ENCODE measurements at places on chromosomes 16 and 17.
A peak's percentile ranks its signal among the peaks of the same experiment; 100 is the strongest.

DNA sequence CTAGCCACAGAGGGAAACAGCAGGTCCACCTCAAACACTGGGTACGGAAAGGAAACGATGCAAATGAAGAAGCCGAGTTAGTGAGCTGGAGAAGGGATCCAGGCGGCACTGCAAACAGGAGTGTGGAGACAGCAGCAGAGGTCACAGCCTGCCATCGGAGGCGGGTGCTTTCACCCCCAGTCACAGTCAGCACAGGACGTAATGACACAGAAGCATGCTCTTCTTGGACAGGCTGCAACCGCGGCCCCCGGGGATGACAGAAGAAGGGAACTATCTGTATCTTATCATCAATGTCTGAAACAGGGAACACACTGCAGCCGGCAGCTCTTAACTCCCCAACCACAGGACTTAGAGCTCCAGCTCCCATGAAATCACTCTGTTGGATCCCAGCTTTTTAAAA is 16.1 kb upstream of the SLC38A8 start:
- no peak for DNase-seq

GRCh38 chr16:21302898-21303528 is 24.9 kb upstream of the CRYM start:
- DNase-seq: peak; percentile 53

DNA sequence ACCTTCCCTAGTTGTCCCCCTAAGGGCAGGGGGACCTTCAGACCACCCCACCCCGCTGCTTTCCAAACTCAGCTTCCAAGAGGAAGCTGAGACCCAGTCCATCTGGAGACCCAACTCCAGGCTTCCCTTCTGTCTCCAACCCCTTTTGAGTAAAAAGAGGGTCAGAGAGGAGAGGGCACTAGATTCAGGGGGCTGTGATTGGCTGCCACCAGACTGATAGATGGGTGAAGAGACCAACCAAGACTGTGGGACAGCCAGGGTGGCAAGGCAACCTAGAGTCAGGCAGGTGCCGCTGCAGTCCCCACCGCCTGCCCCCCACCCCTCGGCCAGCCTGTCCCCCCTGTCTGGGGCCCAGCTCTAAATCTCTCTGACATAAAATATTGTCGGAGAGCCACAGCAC is 92.5 kb downstream of the SDK2 start:
- DNase-seq: no peak

GRCh38 chr17:19747159-19747719 is 859 bp downstream of the ALDH3A1 start:
- DNase-seq: no peak

DNA sequence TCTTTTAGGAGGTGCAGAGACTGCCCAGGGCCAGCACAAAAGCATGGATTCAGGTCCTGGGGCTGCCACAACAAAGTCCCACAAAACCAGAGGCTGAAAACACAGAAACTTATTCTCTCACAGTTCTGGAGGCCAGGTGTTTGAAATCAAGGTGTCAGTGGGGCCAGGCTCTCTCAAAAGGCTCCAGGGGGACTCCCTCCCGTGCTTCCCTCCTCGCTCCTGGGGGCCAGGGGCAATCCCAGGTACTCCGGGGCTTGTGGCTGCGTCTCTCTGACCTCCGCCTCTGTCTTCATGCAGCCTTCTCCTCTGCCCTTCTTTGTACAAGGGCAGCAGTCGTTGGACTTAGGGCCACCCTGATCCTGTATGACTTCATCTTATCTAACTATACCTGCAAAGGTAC is 8.3 kb upstream of the RBFOX3 start:
- DNase-seq: no peak

GRCh38 chr17:4261452-4261851 is 2.3 kb downstream of the ANKFY1 start:
- no peak for DNase-seq

DNA sequence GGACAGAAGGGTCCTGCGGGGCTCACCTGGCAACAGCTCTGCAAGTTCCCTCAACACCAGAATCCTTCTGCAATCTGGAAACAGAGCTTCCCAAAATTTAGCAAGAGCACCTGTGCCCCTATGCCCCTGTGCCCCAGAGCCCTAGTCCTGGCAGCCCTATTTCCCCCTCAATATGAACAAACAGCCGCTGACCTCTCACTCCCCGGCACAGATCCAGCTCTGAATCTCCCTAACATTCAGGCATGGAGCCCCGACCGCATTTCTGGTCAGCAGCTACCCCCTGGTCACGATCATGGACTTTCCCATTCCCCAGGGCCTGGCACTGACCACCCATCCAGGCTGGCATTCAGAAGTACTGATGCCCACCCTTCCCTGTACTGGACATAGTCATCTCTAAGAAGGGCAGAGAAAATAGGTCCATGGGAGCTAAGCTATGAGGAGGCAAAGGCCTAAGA is 110.8 kb upstream of the SMURF2 start:
- no peak for DNase-seq

DNA sequence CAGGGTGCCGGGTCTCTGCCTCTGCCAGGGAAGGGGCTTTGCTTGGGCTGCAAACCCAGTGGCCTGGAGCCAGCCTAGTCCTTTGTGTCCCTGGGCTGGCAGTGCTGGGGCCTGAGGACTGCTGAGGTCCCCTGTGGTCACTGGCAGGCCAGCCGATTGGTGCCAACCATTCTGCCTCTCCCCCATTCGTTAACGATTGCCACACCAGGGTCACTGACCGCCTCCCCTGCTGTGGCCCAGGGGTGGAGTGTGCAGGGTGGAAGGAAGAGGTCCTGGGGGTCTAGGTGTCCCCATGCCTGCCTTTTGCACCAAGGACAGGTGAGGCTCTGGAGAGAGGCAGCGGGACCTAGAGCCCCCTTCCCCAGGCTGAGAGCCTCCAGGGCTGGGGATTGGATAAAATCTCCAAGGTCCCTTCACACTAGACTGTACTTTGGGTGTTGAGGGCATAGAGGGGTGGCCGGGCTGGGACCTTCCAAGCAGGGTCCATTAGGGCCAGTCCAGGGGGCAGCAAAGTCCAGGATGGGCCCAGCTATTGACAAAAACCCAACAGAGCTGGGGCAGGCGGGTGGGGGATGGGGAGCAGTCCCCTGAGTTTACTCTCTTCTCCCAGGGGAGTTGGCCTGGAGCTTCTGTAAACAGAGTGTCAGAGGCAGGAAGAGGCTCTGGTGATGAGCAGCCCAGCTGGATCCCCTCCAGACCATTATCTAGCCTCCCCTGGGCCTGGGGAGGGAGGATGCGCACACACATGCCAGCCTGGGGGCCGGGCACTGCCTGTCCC is 1.1 kb downstream of the VASN start:
- no peak for DNase-seq

DNA sequence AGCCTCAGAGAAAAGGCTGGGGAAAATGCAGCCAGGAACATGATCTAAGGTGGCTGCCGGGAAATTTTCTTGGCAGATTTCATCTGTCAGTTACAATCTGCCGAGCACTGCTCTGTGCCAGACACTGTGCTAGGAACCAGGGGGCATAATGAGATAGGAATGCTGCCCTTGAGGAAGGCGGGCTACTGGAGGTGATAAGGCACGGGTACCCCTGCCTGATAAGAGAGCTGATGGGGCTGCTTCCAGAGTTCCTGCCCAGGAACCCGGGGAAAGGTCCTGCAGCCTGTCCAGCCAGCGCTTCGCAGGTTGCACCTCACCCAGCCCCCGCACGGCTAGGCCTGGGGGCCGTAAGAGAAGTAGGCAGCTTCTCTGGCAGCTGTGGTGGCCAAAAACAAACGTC is 3.1 kb downstream of the SCNN1G start:
- no peak for DNase-seq

- DNase-seq: peak; percentile 47
Measured at GRCh38 chr17:73317513-73318426, 6.0 kb upstream of the CDC42EP4 start.

DNA sequence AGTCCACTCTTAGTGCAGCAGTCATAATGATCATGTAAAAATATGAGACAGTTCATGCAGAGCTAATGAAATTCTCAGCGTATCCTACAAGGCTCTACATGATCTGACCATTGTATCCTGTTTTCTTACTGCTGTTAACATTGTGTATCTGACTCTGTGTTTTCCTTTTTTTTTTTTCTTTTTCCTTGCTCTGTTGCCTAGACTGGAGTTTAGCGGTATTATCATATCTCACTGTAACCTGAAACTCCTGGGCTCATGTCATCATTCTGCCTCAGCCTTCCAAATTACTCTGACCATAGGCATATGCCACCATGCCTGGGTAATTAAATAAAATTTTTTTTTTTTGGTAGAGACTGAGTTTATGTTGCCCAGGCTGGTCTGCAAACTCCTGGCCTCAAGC is 12.1 kb downstream of the DUS2 start:
- DNase-seq: no peak

- no peak for DNase-seq
Measured at GRCh38 chr16:49084628-49085390, 196.8 kb downstream of the CBLN1 start.

GRCh38 chr17:55037828-55038227 is 69.3 kb downstream of the STXBP4 start:
- DNase-seq: no peak

GRCh38 chr17:55495239-55495638 is 16.0 kb downstream of the SMIM36 start:
- no peak for DNase-seq

DNA sequence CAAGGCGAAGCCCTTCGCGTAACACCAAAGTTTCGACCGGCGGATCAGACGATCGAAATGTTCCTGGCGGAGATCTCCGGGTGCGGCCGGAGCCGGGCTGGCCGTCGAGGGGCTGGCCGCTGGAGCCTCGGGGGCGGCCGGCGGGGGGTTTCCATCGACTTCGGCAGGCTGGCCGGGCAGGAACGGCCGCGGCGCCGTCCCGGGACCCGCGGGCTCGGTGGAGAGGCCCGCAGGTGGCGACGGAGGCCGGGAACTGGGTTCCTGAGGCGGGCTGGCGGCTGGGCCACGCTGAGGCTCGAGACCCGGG is 1.1 kb downstream of the EPOP start:
- DNase-seq: no peak

DNA sequence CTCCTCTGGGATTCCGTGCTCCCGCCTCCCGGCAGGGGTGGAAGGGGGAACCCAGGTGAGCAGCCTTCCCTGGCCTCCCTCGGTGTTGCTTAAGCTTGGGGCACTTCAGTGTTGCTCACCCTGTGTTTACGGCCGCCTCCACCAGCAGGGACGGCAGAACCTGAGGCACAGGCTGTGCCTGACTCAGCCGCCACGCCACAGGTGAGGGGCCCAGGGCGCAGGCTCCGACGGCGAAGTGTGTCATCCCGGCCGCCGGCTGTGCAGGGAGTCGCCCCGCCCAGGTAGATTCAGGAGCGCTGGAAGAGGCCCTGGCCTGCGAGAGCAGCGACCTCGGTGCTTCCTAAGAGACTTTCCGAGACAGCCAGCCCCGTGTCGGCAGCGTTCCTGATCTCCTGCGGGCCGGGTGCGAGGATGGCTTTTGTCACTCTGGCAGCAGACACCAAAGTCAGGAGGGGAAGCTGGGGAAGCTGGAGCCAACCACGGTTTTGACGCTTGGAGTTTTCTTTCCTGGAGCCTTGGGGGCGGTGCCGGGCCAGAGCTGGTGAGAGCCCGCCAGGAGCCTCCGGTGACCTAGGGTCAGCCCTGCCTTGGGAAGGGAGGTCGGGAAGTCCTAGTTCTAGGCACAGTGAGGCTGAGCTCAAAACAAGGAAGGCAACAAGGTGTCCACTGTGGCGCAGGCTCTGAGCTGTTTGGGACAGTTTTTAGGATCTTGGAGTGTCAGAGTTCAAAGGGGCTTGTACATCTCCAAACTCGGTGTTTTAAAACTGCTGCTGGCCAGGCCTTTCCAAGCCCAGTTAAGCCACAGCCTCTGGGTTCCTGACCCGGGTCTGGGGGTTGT is 2.1 kb downstream of the GSE1 start:
- no peak for DNase-seq

DNA sequence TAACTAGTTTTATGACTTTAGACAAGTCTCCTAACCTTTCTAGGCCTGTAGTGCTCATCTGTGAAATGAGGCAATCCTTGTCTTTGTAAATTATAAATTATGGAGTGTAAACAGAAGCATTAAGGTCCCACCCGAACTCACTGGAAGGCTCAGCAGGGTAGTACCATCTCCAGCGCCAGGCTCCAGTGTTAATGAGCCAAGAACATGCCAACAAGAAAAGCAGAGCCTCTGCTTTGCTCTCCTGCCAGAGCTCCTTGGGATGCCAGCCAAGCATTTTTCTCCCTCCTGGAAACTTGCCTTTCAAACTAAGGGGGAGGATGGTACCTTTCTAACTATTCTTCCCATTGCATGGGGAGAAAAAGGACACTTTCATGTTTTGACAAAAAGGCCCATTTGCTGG is 14.9 kb downstream of the LIMD2 start:
- no peak for DNase-seq

GRCh38 chr17:65393514-65393913 is 167.9 kb downstream of the AXIN2 start:
- no peak for DNase-seq

DNA sequence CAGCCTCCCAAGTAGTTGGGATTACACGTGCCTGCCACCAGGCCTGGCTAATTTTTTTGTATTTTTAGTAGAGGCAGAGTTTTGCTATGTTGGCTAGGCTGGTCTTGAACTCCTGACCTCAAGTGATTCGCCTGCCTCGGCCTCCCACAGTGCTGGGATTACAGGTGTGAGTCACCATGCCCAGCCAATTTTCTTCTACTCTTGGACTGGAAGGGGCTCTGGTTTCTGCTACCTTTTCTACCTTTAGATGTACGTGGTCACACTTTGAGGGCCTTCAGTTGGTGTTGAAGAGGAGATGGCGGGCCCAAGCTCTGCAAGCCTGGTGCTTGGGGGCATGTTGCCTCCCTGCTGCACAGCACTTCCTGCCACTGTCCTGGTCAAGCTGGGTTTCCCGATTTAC is 173.6 kb downstream of the PRKCA start:
- no peak for DNase-seq

DNA sequence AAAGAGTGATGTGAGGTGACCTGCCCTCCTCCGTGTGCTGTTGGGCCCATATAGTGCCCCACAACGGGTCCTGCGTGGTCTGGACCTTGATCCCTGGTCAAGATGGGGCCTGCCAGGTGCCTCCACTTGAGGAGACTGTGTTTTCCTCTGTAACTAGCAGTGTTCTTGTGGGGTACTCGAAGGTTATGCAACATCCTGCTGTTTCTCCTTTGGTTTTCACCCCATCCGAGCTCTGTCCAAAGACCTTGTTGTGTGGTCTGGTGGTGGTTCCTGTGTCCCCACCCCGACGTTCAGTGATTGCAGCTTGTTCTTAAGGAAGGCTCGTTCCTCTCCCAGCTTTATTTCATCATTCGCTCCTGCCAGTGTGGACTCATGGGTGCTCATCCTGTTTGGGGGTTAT is 38.7 kb upstream of the ZNF750 start:
- no peak for DNase-seq

DNA sequence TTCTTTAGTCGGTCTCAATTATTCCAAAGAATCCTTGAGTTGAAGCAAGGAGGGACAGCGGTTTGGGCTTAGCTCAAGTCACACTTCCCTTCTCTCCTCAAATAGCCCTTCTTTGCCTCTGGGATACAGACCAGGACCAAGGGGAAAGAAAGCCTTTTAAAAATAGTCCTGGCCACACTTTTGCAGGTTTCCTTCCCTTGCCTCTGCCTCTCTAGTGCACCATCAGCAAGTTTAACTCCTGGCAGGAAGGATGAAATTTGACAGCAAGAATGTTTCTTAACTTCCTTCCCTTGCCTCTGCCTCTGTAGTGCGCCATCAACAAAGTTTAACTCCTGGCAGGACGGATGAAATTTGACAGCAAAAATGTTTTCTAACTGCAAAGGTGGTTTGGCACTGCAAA is 7.2 kb upstream of the G6PC1 start:
- no peak for DNase-seq

GRCh38 chr17:67280279-67280678 is 35.3 kb upstream of the HELZ start:
- DNase-seq: no peak

Measured in K562 (cell line).